Stimulated activated CD4-positive, alpha-beta T cell treated with anti-CD3 and anti-CD28 coated beads, Interleukin-4, amount 100 ng/mL, for 48 hours (primary cell): ENCODE measurements at places on chromosomes 1 and 21.

DNA sequence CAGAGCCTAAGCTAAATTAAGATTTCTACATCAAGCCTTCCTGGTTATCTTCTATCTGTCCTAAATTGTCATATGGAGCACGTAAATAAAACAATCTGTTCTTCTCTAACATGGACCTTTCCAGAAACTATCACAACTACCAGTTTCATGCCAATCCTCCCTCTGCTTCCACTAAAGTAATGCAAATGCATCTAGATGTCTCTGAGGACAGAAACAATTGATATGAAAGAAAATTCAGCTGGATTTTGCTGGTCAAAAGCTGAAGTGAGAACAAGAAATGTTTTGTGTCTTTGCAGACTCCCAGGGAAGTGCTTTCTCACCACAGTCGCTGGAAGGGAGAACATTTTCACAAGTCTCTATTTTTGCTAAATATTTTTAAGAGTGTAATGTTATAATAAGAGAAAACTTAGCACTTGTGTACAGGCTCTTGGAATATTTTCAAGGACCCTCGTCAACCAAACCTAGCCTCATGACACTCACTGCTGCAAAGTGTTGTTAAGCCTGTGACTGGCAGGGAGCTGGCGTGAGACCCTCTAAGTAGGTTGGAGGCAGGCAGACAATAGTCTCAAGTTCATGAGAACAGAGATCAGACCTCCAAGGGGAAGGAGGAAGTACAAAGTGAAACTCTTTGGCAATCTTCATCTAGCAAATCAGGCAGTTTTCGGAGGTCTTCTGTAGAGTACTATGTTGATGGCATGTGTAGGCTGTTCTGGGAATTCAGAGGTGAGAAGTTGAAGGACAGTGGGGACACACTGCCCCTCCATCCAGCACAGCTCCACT lies 38.8 kb downstream of the DNASE2B start:
- DNase-seq = no peak

- DNase-seq = no peak
Observed at GRCh38 chr1:3115275-3116149, 46.5 kb downstream of the PRDM16 start.

- DNase-seq = no peak
Observed at GRCh38 chr1:248905662-248906008, 400 bp upstream of the PGBD2 start.

DNA sequence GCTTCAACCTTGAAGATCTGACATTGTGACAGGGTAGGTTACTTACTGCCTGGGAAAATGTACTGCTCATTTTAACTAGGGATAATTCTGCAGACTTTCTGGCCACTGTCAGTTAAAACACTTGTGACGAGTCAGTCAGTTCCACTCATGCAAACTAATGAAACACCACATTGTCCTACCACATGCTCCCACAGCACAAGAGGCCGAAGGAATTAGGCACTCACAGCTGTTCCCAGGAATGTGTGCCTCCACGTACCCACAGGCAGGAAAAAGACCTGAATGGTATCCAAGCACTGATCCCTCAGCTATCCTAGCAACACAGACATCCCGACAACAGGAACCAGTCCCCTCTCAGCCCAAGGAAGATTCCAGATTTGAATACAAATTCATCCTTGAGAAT lies 12.3 kb downstream of the BCAR3 start:
- no peak for DNase-seq

DNA sequence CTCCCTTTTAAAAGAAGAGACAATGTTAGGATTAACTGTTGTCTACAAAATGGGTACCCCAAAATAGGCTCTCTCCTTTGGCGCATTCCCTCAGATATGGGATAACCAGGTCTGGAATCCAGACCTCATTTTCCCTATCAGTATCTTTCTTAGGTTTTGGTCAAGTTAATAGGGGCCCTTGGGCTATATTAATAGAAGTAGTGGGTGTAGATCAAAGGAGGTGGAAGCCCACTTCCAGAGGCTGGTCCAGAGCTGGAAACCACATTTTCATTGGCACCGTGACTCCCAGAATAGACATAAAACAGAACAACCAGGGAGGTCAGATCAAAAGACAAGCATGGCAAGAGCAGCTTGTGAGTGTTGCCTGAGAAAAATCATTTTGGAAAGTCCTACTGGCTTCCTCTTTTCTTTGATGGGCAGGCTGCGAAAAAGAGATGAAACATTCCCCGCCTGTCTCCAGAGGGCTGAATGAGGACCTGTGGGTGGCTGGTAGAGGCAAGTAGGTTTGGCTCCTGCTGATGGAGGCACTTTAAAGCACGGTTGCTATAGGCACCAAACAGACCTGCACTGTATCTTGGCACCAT lies 25.8 kb upstream of the KIF21B start:
- no peak for DNase-seq

DNA sequence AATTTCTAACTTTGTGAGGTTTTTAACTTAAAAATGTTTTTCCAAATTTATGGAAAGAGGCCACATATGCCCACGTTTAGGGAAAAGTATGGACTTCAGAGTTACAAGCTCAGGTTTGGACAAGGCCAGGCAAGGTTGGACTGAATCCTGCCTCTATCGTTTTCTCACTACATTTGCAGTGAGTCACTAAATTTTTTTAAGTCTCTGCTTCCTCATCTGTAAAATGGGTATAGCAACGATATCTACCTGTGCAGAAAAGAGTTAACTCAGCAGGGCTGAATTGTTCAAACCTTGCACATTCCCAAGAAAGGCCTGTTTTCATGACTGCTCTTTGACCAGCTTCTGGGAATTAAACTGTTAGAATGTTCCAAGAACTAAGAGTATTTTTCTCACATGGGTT lies 159.1 kb downstream of the LTN1 start:
- DNase-seq = no peak
